Neural crest cell (in vitro differentiated cells): ENCODE measurements at places on chromosomes 1 and 21. TPM values are rescaled to one million over a fixed set of nuclear protein-coding genes. Genes with fewer than 3 reads are reported as not detected.

SLAMF7 gene
- not detected in 2 replicates for total RNA-seq

GRCh38 chr1:12618965-12619791 is 1.2 kb upstream of the DHRS3 start:
- no peak for DNase-seq

SLC30A2 gene
- total RNA-seq: not detected in 2 replicates

TTC3 gene
- 216 and 219 TPM in 2 replicates for total RNA-seq

SLFNL1 gene
- total RNA-seq: 0.37 and 0.64 TPM in 2 replicates

CHAF1B gene
- total RNA-seq: 30.3 and 32.3 TPM in 2 replicates

HMCN1 gene
- total RNA-seq: 16.6 and 18.1 TPM in 2 replicates

OTUD3 gene
- total RNA-seq: 23.3 and 23.5 TPM in 2 replicates

GRCh38 chr21:41466024-41466820 is 40.2 kb downstream of the MX1 start:
- no peak for DNase-seq

DNA sequence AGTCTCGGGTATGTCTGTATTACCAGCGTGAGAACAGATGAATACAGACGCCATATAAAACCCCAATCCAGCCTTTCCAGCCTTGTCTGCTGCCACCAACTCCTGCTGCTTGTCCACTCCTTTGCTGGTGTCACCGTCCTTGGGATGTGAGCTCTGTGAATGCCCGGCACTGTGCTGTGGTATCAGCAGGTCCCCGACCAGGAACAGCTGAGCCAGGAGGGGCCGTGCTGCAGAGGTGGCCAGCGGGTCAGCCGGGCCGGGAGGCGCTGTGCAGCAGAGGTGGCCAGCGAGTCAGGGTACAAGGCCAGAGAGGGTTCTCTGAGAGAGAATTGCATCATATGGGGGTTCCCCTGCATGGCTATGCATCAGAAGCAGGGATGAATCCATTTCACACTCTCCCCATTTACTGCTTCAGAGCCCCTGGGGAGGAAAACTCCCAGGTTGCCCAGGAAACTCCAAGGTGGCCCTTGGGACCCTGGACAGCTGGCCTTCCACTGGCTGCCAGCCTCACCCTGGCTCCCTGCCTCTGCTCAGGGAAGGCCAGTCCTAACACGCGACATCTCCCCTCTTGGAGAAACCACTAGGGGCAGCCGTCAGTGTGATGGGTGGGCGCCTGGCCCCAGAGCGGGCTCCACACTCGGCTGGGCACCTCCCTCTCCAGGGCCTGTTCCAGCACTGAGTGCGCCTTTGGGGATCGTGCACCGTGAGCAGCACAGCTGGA is 122.4 kb upstream of the COL6A1 start:
- DNase-seq: no peak

GRCh38 chr1:203592156-203592555 is 34.5 kb upstream of the ATP2B4 start:
- DNase-seq: peak; percentile 36

- DNase-seq: no peak
These were observed 92.2 kb upstream of the C1orf105 start for GRCh38 chr1:172328266-172328665.

DNA sequence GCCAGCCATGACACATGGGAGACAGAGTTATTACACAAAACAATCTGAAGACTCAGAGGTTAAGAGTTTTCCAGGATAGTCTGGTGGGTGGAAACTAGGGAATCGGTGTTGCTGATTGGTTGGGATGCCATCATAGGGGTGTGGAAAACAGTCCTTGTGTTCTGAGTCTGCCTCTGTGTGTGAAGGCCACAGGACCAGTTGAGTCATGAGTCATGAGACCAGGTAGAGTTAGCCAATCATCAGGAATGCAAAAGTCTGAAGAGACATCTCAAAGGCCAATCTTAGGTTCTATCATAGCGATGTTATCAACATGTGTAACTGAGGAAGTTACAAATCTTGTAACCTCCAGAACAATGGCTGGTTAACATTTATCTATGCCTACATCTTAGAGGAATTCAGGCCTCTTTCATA is 49.7 kb upstream of the NEK7 start:
- no peak for DNase-seq

GRCh38 chr1:110425612-110426152 is 18.2 kb upstream of the LAMTOR5 start:
- no peak for DNase-seq

FASLG gene
- total RNA-seq: not detected in 2 replicates

LRRC38 gene
- not detected in 2 replicates for total RNA-seq

HSPB7 gene
- total RNA-seq: not detected in 2 replicates

DNA sequence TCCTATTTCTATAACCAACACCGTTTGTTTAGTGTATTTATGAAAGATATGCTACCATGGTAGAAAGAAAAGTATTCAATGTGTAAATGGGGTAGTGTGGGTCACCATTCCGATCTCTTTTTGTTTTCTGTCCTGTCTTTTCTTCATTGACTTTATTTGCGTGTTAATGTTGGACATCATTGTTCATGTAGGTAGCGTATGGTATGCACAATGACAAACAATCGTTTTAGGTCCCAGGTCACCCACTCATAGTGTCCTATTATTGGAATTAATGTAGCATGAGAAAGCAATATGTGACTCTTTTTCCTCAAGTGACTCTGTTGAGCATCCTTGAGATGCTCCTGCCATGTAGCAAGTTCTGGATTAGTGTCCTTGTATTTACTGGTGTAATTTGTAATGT is 25.4 kb downstream of the ATP5PO start:
- no peak for DNase-seq

PCAT6 gene
- total RNA-seq: 4.5 and 5.7 TPM in 2 replicates

MPL gene
- not detected in 2 replicates for total RNA-seq

DNA sequence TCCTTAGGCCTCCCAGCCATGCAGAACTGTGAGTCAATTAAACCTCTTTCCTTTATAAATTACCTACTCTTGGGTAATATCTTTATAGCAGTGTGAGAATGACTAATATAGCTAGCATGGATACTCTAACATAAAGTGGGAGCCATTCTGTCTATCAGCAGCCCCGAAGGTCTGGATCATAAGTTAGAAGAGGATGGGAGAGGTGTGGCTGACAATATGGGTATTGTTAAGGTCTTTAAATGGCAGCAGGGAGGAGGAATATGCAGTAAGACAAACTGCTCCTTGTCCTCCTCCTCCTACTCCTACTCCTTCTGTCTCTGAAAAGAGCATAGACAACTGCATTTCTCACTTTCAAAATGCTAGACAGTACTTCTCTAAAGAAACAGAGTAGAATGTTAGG is 214.0 kb upstream of the C1orf87 start:
- DNase-seq: no peak

DNA sequence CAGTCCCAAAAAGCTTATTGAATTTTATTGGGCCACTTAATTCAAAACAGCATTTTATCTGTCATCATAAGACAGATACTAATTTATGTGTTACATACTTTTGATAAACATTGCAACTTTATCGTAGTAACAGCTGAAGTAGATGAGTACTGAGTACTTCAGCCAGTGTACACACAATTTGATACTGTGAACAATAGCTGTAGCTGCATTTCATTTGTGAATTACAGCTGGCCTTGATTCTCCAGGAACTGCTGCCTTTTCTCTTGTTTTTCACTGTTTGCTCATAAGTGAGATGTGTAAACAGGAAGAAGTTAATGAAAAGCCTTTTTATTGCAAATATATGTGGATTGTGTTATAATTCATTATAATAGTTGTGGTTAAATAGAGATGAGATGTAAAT is 10.2 kb downstream of the UAP1 start:
- DNase-seq: no peak

TP73 gene
- 1.5 and 2.1 TPM in 2 replicates for total RNA-seq

RNU1-4 gene
- total RNA-seq: 2,478 and 3,042 TPM in 2 replicates

GRCh38 chr1:75991497-75992114 is 59.4 kb upstream of the ASB17 start:
- DNase-seq: peak; percentile 91

DNA sequence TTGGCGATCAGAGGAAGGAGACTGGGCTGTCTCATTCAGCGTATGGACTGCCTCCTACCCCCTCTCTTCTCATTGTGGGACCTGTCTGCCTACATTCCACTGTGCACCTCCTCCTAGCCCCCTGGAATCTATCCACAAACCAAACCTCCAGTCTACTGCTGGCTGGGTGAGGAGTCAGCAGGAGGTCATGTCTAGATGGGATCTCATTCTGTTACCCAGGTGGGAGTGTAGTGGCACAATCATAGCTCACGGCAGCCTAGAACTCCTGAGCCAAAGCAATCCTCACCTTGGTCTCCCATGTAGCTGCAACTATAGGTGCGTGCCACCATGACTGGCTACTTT is 18.0 kb upstream of the TTC22 start:
- no peak for DNase-seq

DNA sequence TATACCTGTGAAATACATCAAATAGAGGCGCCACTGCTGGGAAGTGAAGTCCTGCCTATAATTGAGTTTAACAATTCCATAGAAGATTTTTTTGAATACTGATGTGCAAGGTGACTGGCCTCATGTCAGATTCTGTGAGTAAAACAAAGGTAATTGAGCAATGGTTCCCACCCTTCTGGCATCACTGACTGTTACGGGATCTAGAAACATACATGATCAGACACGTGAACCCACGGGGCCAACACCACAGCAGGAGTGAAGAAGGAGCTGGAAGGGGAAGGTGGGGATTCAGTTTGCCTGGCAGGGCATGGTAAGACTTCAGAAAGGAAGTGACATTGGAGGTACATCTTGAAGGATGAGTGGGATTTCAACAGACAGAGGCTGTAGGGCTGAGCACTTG is 270.2 kb downstream of the DISC1 start:
- no peak for DNase-seq

AZIN2 gene
- 8.1 and 9.7 TPM in 2 replicates for total RNA-seq

GRCh38 chr1:54134295-54134694 is 18.5 kb downstream of the CDCP2 start:
- no peak for DNase-seq

MATN1 gene
- 0.32 and 0.54 TPM in 2 replicates for total RNA-seq

GRCh38 chr1:16146279-16147155 is 9.4 kb downstream of the EPHA2 start:
- peak; percentile 65 for DNase-seq

CLEC20A gene
- total RNA-seq: not detected in 2 replicates

CENPL gene
- 24.3 and 24.8 TPM in 2 replicates for total RNA-seq

KRTAP13-2 gene
- total RNA-seq: not detected in 2 replicates
